NCI-H774 (cell line): ENCODE measurements at places on chromosomes 6 and 20.

GRCh38 chr6:119760046-119760445 lies 410.5 kb upstream of the MAN1A1 start:
- DNase-seq, result no peak

DNA sequence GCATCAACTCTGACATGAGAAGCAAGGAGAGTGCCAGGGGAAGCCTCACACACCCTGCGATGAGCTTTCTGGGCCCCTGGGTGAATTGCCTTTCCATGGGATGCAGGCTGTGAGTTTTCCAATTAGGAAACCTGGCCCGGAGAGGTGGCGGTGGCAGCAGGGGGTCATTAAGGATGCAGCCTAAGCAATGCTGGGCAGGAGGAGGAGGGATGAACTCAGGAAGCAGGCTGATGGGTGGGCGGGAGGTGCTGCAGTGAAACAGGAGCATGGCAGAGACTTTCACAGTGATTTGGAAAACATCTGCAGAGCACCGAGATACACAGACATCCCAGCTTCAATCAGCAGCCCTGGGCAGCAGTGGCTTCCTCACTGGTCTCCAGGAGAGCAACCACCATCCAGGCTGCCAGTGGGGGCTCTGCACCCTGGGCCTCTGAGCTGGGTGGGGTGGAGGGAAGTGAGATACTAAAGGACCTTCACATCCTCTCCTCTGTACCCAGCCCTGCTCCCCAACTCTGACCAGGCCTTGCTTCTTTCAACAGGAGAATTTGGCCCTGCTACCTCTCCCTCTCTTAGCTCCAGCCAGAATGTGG lies 44.9 kb downstream of the LRFN2 start:
- no peak for DNase-seq

DNA sequence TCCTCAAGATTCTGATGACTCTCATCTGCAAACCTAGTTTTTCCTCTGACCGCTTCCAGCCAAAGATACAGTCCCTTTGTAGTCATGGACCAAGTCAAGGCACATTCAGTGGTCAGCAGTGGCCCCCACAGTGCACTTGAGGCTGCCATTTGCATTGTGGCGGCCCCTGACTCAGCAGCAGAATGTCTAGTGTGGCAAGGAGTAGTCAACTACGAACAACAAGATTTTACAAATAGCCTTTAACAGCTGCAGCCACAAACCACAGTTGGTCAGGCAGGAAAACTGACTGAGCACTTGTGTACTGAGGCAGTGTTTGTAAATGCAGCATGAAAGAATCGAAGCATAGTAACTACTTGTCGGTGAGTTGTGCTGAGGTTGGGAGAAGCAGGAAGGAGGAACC lies 49.6 kb downstream of the SLC2A12 start:
- DNase-seq, result peak; percentile 55

DNA sequence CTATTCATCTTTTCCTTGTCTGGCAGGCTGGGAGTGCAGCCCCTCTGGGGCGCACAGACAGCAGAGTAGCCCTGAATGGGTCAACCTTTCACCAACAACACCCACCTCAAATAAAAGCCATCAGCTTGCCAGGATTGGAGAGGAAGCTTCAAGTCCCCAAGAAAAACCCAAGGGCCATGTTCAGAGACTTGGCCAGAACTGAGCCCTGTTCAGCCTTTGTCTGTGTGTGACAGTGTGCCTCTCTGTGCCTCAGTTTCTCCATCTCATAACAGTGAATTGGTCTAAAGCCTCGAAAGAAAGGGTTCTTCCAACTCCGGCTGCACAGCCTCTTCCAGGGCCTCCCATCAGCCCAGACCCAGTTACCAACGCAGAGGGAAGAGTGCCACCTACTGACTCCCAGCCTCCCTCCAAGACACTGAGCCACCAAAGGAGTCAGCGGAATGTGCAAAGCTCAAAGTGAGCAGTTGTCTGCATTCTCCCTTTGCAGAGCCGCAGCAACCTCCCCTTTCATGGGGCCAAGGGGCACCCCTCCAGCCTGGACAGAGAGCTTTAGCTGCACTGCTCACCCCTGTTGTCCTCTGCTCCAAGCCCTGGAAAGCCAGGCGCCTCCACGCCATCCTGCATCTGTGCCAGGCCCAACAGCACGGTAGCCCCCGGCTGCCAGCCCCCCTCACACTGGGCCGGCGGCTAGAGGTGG lies 82.7 kb upstream of the TOP1 start:
- peak; percentile 2 for DNase-seq

GRCh38 chr6:129565811-129566210 lies 144.2 kb downstream of the ARHGAP18 start:
- DNase-seq, result no peak

DNA sequence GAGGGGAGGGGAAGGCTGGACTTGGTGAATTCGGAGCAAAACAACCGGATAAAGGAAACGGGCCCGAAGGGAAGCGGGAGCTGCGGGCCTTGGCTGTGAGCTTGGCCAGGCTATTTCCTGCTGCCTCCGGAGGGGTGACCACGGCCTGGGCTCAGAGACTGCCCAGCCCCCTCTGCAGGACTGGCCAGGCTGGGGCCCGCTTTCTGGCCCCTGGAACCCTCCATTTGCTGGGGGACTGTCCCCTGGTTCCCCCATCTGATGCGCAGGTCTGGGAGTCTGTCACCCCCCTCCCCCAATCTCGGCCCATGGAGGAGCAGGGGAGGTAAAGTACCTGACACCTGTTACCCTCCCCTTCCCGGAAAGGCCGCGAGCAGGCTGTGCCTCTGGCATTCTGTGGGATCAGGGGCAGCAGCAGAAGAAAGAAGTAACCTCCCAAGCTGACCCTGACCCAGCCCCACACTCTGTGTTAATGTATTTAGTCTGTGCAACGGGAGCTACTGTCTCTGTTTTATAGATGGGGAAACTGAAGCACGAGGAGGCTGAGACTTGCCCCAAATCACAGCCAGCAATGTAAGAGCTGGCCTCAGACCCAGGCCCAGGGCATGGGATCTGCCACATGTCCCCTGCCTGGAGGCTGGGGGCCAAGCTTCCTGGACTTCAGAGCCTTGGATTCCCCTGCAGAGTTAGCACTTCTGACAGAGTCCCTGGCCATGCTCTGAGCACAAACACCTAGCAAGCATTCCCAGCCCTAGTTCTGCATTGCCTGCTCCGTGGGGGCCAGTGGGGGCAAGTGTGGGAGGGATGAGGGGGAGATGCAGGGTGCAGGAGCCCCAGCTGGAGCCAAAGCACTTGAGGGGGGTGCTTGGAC lies 3.5 kb downstream of the C20orf204 start:
- DNase-seq, result no peak

DNA sequence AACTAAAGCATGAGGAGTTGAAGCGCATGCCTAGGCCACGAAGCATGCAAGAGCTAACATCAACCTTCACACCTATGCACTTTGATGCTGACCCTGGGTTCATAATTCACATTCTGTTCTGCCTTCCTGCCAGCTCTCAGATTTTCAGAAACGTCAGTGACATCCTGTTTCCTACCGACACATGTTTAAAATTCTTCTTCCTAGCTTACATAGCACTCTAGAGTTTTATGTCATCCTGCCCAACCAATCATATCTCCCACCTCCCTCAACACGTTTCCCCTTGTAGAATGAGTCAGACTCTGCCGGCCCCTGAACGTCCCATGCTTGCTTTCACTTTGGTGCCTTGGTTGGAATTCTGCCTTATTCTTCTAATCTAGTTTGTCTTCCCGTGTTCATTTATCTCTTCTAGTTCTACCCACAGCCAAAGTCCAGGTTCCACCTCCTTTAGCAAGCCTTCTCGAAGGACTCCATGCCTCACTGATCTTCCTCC lies 97.2 kb upstream of the MAP7 start:
- no peak for DNase-seq

DNA sequence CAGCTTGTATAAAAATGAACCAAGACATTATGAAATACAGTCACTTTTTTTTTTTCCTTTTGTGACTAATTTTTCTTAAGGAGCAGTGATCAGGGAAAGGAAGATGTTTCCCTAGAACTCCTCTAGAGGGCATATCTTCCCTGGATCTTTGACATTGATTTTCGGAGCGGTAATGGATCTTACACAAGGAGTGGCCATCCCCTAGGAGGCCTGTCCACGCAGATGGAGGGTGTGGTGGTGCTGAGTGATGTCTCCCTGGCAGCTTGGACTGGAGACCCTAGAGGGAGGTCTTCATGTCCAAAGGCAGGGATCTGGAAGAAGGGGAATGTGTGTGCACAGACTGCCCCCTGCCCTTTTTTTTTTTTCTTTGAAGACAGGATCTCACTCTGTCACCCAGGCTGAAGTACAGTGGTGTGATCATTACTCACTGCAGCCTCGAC lies 7.0 kb upstream of the KIFC1 start:
- DNase-seq, result no peak

DNA sequence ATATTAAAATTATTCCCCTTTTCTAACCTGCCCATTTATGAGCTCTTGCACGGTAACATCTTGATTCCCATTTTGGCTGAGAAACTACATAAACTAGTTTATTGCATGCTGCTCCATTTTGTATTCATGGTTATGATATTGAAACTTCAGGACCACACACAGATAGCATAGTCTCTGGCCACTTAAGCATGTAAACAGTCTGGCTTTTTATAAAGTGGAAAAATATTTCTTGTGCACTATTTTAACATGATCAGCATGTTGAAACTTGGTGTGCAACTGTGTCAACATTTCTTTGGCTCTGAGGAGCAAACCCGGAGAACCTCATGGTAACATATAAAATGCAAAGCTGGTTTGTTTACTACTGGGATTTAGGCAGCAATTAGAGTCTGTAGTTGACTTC lies 70.7 kb downstream of the SLX4IP start:
- DNase-seq, result no peak

GRCh38 chr6:5746759-5747130 lies 260.0 kb downstream of the NRN1 start:
- DNase-seq, result no peak

DNA sequence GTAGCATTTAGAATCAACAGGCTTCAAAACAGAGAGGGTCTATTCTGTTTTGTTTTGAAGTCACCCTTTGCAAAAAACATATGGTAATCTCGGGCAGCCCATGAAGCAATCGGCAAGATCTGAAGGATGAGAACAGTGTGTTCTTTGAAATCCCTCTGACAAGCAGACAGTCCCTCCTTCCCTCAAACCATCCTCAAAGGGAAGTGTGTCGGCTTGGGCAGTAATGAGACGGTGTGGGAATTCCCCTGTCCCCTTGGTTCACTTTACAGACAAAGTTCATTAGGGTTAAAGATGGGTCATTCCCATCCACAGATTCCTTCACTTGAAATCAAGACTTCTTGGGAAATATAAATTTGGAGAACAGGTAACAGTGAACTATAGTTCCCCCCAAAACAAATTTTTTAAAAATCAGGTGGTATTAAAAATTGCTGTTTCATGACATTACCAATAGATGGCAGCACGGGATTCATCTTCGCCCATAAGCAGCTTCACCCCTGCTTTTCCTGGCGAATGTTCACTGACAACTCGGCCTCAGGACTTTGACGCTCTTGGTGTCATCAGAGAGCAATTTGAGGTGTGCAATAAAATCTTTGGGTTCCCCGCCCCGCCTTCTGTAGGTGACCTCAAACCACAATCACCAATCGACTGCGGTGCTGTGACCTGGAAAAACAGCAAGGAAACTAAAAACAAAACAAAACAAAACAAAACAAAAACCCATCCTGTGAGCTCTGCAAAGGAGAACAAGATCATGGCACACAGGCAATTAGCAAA lies 159.3 kb upstream of the TNFAIP3 start:
- DNase-seq, result peak; percentile 83

DNA sequence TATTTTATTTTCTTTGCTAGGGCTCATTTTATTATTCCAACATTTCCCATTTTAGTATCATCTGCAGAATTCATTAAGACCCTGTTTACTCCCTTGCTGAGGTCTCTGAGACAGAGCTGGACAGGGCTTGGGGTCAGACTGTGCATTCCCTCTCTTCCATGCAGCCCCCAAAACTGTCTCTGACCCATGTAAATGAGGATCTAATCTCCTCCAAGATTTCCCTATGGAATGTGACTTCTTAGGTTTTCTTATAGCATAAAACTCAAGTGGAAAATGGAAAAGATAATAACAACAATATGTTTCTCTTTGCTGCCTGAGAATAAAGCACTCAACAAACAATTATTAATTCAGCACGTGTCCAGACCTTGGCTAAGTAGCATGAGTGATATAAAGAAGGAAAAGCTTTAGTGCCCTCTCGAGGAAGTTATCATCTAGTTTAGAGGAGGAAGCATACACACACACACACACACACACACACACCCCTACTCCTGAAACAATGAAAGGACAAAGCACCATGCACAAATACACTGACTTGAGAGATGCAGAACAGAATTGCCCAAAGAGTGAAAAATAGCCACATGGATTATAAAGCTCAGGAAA lies 815.5 kb downstream of the BCKDHB start:
- no peak for DNase-seq

GRCh38 chr20:37866051-37866450 lies 36.9 kb upstream of the VSTM2L start:
- no peak for DNase-seq

GRCh38 chr6:41577356-41578216 lies 31.4 kb downstream of the FOXP4 start:
- peak; percentile 61 for DNase-seq

DNA sequence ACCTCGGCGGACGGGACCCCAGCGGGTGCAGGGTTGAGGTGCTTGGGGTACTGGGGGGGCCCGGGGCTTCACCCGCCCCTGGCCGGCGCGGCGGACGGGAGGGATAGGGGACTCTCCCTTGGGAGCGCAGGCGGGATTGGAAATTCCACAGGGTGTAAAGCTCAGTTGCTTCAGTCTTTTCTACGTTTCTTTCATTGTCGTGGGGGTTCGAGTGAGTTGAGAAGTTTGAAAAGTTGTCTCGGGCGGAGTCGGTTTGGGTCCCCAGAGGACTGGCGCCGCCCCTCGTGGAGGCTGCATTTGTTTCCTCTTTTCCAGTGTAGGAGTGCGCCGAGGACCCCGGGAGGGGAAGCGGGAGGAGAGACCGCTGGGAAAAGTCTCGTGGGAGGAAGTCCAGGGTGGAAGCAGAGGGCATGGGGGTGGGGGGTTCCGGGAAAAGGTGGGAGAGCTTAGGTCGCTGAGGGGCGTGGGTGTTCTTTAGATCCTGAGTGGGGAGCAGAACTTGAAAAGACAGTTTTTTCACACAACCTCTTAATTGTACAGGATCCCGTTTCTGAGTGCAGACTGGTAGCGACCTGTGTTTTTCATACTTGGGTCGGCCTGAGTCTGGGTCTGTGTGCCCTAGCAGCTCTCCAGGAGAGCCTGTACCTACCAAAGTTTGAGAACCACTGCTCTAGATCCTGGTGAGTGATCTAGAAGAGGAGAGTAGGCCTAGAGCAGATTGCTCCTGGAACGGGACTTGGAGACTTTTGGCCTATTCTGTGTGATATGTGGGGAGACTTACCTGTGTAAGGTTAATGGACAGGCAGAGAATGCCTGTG lies 495 bp downstream of the FAM83B start:
- DNase-seq, result no peak

- no peak for DNase-seq
These were observed 101.4 kb upstream of the AGPAT4 start for GRCh38 chr6:161374971-161375873.

DNA sequence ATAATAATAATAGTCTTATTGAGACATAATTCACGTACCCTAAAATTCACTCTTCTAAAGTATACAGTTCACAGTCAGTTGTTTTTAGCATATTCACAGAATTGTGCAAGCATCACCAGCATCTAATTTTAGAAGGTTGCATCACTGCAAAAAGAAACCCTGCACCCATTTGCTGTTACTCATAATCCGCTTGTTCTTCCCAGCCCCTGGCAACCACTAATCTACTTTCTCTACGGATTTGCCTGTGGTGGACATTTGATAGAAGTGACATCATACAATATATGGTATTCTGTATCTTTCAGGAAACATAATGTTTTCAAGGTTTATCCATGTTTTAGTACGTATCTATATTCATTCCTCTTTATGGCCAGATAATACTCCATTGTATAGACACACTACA lies 41.5 kb upstream of the FAM184A start:
- no peak for DNase-seq
